ELR (cell line): ENCODE measurements at places on chromosomes 12 and 14.

DNA sequence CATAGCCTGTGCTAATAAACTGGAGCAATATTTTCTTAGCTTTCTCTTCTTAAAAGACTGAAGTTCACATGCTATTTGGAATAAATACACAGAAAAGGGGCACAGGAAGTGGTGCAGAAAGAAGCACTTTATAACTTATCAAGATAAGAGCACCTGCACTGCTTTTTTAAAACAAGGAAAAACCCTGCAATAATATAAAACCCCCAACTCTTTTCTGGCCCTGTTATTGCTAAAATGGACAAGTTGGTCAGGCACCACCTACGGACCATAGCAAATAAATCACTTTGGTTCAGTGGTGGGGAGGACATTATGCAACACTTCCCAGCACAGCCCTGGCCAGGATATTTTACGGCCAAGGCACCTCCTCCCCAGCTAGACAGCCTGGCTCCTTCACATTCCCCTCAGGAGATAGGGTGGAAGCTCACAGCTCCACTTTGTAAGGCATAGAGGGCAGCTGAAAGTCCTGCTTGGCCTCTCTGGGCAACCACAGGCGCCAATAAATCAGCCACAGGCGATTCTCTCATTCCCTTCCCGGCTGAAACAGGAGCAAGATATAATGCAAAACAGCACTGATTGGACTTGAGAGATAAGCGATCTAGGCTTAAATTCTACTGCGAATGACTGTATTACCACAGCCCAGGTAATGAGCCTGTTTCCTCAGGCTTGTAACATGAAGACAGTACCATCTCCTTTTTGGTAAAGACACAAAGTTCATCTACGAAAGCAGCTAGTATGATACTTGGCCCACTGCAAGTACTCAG, 2.0 kb downstream of the ZBTB25 start:
- peak; percentile 75 for DNase-seq

DNA sequence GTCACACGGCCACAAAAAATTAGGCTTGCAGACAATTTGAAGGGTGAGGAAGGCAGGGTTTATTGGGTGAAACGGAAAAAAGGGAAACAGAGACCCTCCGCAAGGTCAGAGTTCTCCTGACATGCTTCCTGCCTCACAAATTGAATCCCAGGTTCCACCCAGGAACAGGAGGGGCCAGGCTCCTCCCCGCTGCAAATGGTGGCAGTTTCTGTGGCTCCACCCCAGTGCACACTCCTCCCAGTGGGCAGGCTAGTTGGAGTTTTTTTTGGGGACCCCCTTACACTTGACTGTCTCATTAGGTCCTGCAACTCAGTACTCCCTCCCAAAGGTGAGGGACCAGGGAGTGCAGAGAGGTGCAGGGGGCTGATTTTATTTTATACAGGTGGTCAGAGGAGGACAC, 39.4 kb upstream of the PPP1CC start:
- DNase-seq, result no peak

DNA sequence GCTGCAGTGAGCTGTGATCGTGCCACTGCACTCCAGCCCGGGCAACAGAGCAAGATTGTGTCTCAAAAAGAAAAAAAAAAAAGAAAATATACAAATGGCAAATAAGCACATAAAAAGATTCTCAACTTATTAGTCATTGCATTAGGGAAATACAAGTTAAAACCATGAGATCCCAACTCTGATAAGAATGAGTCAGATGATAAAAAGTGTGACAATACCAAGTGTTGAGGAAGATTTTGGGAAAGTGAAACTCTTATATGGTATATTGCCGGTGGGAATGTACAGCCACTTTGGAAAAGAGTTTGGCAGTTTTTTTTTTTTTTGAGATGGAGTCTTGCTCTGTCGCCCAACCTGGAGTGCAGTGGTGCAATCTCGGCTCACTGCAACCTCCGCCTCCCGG, 7.6 kb upstream of the PRPF40B start:
- peak; percentile 94 for DNase-seq

GRCh38 chr12:63151623-63152320, 771 bp upstream of the AVPR1A start:
- DNase-seq, result peak; percentile 58

- DNase-seq, result peak; percentile 53
Observed at GRCh38 chr12:123389560-123390351, 5.8 kb downstream of the KMT5A start.

GRCh38 chr12:50110762-50111351, 1.2 kb upstream of the COX14 start:
- DNase-seq, result peak; percentile 55

- DNase-seq, result no peak
Observed at GRCh38 chr12:112380663-112381405, 1.4 kb downstream of the HECTD4 start.

DNA sequence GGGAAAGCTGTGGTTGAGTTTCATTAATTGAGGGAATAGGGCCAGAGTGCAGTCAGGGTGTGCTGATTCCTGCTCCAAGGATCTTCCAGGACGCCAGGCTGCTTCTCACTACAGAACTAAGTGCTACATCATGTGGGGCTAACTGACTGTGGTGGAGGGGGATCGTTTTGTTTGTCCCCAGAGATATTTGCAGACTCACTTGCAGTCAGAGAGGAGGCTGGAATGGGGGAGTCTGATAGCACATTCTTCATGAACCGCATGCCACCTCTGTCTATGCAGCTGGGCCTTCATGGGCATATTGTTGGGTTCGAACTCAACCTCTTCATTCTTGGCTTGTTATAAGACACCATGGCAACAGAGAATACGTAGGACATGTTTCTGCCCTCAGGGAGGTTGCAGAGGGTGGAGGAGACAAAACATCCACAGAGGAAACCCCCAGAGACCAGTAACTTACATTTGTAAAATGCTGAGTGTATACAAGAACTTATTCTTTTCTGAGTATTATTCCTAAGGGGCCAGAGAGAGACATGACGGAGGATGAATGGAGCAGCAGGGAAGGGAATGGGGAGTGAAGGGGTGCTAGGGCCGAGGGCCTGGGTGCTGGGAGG, 13.0 kb downstream of the KRT7 start:
- DNase-seq, result no peak

GRCh38 chr12:47904713-47905709, at the start of gene VDR:
Gene VDR (minus strand): TSS chr12:47904994. CDS start chr12:47879113, 25,881 bp downstream.
- DNase-seq, result peak; percentile 85

GRCh38 chr12:30970559-30971197, 44.1 kb downstream of the TSPAN11 start:
- no peak for DNase-seq

DNA sequence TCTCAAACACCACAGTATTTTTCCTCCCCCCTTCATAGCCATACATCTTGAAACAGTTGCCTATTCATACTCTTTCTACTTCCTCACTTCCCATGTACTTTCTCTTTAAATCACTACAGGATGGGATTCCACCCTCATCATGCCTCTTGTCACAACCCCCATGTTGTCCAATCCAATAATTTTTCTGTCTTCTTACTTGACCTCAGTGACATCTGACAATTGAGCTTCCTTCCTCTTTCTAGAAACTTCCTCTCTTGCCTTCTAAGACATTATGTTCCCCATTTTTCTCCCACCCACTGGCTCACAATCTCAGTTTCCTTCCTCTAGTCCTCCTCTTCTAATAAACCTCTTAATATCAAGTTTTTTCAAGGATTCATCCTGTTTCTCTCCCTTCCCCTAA, 5.3 kb downstream of the C2CD5 start:
- DNase-seq, result no peak

- no peak for DNase-seq
Observed at GRCh38 chr12:131510431-131510830, 200.5 kb upstream of the SFSWAP start.

GRCh38 chr14:36556811-36557433, 25.5 kb downstream of the NKX2-8 start:
- peak; percentile 45 for DNase-seq

DNA sequence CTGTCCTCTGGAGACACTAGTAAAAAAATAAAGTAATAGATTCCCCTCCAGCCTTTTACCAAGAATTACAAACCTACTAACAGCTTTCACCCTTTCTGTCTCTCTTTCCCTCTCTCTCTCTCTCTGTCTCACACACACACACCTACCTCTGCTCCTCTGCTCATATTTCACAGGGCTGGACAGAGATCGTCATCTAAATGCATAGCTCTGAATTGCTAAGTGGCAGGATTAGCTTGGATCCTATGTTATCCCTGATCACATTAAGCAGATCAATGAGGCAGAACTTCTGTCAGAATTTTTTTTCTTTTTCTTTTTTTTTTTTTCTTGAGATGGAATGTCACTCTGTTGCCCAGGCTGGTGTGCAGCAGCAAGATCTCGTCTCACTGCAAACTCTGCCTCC, 22.9 kb downstream of the VCPKMT start:
- no peak for DNase-seq

GRCh38 chr12:127516467-127516866, 750.5 kb upstream of the TMEM132C start:
- DNase-seq, result peak; percentile 71

DNA sequence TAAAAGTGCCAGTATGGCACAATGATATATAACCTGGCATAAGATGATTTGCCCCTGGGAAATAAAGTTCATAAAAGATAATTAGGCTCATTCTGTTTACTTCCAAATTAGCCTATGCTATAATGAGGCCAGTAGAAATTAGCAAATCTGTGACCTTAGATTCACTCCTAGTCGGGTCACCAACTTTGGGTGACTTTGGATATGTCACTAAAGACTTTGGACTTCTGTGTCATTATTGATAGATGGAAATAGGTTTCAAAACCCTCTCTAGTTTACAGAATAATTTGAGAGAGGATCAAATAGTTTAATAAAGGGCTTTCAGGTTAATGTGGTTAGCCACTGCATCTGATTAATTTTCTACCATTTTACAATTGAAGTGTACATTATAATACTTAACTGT, 1869.3 kb upstream of the FLRT2 start:
- DNase-seq, result no peak

DNA sequence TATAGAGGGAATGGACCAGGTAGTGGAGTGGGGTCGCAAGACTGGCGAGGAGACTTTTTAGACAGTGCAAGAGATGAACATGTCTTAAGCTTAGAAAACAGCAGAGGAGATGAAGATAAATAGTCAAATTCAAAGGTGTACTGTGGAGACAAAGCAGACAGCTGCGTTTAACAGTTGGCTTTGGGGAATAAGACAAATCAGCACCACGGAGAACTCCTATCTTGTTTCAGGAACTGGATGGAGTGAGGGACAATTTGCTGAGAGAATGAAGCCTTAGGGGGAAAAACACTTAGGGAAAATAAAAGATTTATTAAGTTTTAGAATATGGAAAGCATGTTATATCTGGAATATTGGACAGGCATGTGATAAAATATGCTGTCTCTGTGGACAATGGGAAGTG, 458.8 kb downstream of the GLT1D1 start:
- DNase-seq, result no peak

DNA sequence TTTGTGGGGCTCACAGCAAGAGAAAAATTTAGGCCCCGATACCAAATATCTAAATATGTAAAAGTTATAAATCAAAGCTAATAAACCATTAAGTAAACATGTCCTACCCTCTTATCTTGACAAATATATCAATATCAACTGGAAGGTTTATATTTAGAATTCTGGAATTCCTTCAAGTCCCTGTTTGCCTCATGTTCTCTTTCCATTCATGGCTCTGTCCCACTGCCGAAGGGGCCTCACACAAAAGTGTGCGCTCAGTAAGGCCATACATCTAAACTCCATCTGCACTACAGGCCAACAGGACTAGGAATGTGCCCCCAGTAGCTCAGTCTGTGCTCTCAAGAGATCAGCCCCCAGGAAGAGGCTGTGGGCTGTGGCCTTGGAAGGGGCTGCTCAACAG, 10.6 kb upstream of the ATP5MC2 start:
- no peak for DNase-seq
